ELF-1 (cell line): ENCODE measurements at places on chromosomes 13 and 19.

DNA sequence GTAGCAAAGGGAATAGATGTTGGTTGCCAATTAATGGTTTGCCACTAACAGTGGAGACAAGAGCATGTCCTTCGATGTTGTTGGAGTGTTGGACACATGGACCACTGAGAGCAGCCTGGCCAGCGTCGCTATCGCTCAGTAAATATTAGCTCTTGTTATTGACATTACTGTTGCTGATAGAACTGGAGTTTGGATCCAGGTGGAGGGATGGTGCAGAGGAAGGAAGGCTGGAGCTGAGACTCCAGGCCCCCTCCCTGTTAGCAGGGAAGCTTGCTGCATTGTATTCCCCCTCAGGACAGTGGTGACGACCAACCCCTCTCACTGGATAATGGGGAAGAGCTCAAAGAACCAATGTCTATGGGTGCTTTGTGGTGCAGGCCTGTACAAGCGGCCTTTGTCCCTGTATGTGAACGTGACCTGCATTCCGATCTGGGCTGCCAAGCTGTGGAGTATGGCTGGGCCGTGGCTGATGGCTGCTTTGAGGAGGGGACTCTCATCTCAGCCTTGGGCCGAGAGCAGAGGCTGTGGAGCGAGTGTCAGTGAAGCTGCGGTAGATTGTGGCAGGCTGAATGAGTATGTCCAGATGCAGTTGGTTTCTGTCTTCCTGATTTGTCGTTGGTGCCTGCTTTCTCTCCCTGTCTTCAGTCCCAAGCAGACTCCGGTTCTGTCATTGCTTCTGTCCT lies 7.0 kb downstream of the CLASRP start:
- no peak for DNase-seq

DNA sequence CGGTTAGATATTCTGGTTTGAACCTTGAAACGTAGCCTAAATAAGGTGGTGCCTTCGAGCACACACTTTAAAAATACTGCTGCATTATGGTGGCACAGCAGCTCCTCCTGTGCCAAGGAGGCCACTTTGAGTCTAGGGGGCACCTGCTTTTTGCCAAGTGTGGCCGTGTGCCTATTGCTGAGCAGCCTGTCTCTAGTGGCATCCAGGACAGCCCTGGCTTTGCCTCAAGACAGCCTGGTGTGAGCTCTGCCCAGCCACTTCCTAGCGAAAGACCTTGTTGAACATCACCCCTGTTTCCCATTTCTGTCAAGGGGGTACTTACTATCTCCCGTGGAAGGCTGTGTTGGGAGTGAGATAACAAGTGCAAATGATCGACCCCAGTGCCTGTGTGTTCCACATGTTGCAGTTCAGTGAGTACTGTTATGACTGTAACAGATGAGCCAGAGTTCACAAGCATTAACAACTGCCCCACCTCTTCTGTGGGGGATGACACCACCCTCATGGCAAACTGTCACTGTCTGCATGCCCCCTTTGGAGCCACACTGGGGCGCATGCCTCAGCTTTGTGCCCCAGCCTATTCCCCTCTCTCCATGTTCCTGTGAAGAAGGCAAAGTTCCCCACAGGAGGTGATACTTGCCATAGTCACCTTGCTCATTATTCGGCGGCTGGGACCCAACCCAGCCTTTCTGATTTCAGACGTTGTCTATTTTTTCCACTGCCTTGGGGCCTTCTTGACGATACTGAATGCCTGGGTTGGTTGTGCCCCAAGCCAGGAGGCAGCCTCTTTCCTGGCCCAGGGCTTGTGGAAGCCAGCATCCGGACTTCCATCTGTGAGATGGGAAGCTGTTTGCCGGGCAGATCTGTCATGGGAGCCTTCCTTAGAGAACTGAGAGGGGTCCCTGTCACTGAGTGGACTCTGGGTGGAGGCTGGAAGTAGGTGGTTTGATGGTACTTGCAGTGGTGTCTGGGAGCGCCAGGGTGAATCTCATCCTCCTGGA lies 5.4 kb downstream of the GATAD2A start:
- DNase-seq: no peak

- no peak for DNase-seq
These were observed 1063.8 kb downstream of the EFNB2 start for GRCh38 chr13:105471673-105472072.

DNA sequence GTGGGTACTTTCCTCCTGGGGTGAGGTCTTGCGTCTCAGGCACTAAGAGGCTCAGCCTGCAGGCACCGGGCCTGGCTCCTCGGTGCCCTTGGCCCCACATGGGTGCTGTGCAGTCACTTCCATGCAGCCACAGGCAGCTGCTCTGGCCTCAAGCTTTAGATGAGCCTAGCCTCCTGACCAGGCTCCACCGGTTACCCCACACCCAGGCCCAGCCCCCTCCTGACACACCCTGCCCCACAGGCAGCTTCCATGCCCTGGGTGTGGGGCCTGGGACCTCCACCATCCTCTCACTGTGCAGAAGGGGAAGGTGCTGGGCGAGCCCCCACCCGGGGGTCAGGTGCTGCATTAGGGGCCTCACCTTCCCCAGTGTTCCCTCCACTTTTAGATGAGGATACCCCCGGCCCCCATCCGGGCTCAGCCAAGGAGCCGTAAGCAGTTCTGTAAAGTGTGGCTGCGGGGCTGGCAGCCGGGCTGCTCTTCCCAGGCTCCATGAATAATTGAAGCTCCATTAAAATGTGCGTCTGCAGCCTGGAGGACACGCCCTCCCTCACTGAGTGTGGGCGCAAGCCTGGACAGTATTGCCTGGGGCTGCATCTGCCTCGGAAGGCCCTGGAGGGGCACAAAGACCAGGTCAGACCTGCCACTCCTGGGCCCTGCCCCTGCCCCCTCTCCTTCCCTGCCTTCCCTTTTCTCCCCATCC lies 72.5 kb upstream of the KCTD15 start:
- peak; percentile 49 for DNase-seq

DNA sequence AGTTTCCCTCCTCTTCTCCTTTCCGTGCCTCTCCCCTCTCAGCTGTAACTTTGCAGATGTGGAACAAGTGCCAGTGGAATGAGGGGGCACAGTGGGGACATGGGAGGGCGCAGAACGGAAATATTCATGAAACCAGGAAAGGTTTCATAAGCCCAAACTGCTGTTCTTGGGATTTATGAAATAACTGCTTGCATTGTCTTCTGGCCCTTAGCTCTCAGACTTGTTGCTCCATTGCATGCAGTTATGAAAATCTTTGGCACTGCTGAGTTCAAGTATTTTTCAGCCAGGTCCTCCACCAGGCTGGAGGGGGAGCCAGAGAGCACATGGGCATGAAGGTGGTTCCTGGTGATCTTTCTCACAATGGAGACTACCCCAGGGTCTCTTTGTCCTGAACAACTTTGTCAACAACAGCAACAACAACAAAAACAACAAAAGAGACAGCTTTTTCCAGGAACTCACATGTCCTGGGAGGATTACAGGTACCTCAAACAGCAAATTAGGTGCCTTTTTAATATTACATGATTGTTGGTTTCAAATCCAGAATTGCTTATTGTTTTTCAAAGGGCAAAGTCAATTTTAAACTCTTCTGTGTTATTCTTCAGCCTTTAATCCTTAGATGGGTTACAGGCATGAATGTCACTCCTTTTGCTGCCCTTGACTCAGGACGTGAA lies 1.5 kb downstream of the RGCC start:
- peak; percentile 34 for DNase-seq

GRCh38 chr13:59415498-59415897 lies 748.2 kb downstream of the DIAPH3 start:
- no peak for DNase-seq

DNA sequence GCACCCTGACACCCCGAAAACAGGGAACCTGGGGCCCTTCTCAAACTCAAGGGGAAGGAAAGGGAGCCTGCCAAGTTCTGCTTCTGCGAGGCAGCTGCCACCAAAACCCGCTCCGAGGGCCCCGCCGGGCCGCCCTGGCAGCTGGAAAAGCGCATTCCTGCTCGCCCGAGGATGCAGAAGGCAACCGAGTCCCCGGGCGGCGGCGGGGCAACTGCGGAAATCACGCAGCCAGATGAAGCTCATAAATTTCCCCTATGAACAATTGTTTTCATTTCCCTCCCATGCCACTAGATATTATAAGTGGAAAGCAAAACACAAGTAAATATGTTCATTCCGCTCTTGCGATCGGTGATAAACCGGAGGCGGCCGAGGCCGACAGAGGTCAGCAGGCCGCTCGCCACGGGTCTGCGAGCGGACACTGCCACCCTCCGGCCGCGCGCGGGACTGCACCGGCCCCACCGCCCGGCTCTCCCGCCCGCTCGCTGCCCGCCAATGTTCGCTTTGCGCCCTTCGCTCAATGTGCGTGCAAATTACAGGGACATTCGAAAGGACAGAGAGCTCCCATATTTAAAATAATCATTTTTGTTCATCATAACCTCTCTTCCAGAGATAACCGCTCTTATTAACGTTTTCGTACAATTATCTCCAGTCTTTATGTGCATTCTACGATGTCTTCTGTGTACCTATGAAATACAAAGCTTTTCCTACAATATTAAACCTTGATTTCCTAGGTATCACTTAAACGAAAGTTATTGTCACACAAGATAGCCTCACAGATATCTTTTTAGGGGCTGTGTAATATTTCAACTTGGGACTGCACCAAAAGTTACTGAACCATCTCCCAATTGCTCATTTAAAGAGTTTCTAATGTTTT lies 120.8 kb upstream of the ZNF507 start:
- DNase-seq: peak; percentile 84

GRCh38 chr19:12789098-12789903 lies 2.0 kb upstream of the JUNB start:
- no peak for DNase-seq

GRCh38 chr19:17111766-17112165 lies 36.2 kb downstream of the MYO9B start:
- no peak for DNase-seq

DNA sequence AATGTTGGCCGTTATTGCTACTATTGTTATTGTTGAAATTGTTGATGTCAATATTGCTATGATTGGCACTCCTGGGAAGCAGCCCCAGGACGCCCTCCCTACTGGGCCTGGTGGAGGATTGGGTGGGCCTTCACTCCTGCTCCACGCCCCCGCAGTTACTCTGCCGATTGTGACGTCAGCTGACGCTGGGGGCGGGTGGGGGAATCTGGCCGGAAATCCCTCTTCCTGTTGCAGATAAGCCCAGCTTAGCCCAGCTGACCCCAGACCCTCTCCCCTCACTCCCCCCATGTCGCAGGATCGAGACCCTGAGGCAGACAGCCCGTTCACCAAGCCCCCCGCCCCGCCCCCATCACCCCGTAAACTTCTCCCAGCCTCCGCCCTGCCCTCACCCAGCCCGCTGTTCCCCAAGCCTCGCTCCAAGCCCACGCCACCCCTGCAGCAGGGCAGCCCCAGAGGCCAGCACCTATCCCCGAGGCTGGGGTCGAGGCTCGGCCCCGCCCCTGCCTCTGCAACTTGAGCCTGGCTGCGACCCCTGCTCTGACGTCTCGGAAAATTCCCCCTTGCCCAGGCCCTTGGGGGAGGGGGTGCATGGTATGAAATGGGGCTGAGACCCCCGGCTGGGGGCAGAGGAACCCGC lies at the start of gene ETV2:
Gene ETV2, plus strand, starts transcription at position 231 of the 637 bp plus-strand sequence. CDS start 716 bp downstream, outside the sequence.
- DNase-seq: peak; percentile 75

DNA sequence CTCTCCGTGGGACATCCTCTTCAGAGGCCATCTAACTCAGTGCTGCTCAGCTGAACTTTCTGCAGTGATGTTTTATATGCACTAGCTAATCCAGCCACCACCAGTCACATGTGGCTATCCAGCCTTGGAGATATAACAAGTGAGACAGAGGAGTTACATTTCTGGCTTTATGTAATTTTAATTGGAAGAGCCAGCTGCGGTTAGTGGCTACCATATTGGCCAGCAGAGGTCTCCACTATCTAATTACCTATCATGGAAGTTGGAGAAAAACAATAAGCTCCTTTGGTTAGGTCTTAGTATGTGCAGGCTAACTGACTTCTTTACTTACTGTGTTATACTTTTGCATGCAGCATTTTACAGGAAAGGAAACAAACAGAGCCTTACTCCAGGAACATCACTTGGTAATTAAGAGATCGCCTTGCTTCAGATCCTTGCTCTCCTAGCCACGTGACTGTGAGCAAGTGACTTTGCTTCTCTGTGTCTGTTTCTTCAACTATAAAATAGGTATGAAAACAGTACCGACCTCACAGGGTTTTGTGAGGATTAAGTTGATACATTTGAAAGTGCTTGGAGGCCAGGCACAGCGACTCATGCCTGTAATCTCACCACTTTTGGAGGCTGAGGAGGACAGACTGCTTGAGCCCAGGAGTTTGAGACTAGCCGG lies 1.6 kb upstream of the KLK10 start:
- peak; percentile 40 for DNase-seq

DNA sequence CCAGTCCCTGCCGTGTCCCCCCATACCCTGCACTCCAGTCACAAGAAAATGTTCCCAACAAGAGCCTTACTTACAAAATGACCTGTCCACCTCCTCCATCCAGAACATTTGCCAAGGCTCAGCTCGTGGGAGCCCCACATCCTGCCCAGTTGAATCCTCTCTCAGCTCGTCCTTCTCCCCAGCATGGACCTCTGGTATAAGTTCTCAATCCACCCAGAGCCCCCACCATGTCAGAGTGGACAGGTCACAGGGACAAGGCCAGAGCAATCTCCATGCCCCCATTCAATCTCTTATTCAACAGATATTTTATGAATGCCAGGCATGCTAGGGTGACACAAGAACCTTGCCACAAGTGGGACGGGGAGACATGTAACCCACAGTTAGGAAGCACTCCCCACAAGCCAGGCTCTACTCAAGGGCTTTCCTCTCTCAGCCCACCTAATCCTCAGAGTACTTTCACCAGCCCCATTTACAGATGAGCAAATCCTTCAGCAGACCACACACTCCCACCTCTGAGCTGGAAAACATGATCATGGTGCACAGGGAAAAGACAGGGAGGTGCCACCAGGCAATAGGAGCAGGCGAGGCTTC lies 15.1 kb downstream of the DEDD2 start:
- no peak for DNase-seq

DNA sequence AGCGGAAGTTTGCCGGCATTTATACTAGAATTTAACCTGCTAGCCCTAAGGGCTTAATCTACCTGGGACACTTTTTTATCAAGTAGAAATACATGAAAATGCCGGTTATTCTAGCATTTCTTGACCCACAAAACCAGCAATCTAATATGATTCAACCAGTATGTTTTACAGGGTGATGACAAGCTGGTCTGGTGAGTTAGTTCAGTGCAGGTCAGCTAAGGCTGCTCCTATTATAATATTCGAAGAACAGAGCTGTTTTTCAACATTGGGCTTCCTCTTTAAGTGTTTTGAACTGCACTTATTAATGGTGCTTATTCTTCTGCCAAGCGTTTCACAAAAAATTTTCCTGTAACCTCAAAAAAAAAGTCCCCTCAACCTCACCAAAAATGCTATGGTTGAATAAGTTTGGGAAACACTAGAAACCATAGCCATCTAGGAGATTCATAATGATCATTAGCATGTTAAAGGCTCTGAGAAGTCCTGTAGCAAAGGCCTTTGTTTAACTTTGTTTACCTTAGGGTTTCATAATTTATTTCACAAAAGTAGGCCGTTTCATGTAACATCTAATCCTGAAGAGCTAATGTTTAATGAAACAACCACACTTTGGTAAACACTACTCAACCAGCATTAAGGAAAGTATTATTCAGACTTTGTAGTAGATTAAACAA lies 526.6 kb downstream of the KLF12 start:
- DNase-seq: no peak

GRCh38 chr13:88707646-88708045 lies 1036.5 kb downstream of the SLITRK5 start:
- DNase-seq: no peak
